ENCODE measurements at places on chromosomes 3 and 15. TPM values are rescaled to one million over a fixed set of nuclear protein-coding genes. Genes with fewer than 3 reads are reported as not detected.

DNA sequence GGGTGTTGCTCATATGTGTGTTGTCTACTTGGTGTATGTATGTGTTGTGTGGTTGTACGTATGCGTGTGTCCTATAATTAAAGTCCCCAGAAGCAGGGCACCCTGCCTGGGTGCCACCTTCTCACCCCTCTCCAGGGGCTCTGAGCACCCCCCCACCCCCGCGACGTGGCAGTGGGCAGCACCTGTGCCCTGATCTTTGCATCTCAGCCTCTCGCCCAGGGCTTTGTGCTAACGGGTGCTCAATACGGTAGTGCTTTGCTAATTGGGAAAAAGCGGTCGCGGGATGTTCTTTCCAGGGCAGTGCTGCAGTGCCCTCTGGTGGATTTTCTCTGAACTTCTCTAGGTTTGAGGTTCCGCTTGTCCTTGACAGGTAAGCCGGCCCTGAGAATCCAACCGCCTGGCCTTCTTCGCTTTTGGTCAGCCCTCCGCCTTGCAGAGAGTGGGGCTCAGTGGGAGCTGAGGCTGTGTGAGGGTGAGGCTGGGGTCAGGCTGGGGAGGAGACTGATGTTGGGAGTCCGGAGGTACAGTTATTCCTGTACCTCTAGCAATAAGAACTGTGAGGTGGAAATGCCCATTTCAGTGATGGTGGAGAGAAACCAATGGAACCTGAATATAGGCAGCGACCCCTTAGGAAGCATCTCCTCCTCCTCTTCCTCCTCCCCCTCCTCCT is 17.6 kb upstream of the EPHB3 start:
- H3K27me3 ChIP-seq, result peaks cover 5% of the 10 kb centered on the region
- H3K36me3 ChIP-seq, result no peaks in the 10 kb centered on the region
- H3K4me1 ChIP-seq, result peaks cover 11% of the 10 kb centered on the region
- H3K27ac ChIP-seq, result no peak overlapping the region

DNA sequence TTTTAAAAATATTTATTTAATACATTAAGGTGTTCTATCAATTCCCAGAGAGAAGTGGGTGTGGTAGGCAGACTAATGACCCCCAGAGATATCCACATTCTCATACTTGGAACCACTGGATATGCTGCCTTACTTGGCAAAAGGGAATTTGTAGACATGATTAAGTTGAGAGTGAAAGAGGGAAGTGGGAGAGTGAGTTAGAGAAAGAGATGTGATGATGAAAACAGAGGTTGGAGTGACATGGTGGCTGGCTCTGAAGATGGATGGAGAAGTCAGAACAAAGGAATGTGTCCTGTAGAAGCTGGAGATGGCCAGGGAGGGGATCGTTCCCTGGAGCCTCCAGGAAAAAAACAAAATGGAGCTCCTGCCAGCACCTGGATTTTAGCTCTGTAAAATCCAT is 32.0 kb downstream of the TNFAIP8L3 start:
- H3K4me1 ChIP-seq, result no peaks in the 10 kb centered on the region
- H3K4me3 ChIP-seq, result no peak overlapping the region
- peaks cover 3% of the 10 kb centered on the region for H3K27me3 ChIP-seq

DNA sequence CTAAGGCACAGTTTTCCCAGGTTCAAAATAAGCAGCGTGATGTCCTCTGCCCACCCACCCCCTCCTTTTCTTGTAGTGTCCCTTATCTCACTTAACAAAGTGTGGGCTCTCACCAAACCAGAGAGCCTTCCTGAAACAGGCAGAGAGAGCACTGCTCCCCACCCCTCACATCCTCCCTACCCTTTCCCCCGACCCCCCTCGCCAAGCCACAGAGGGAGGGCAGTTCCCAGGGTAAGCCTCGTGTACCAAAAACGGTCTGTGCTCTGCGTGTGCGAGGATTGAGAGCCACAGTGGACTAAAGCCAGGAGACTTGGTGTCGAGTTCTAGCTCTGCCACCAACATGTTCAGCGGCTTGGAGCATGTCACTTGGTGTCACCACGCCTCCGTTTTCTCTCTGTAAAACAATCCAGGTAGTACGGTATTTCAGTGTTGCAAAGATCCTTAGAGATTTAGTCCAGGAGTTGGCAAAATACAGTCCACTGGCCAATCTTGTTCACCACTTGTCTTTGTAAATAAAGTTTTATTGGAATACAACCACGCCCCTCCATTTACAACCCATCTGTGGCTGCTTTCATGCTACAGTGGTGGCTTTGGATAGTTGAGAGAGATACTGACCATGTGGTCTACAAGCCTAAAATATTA is 249.9 kb downstream of the OPA1 start:
- H3K27ac ChIP-seq, result no peak overlapping the region
- no peaks in the 10 kb centered on the region for H3K36me3 ChIP-seq
- no peak for DNase-seq

DNA sequence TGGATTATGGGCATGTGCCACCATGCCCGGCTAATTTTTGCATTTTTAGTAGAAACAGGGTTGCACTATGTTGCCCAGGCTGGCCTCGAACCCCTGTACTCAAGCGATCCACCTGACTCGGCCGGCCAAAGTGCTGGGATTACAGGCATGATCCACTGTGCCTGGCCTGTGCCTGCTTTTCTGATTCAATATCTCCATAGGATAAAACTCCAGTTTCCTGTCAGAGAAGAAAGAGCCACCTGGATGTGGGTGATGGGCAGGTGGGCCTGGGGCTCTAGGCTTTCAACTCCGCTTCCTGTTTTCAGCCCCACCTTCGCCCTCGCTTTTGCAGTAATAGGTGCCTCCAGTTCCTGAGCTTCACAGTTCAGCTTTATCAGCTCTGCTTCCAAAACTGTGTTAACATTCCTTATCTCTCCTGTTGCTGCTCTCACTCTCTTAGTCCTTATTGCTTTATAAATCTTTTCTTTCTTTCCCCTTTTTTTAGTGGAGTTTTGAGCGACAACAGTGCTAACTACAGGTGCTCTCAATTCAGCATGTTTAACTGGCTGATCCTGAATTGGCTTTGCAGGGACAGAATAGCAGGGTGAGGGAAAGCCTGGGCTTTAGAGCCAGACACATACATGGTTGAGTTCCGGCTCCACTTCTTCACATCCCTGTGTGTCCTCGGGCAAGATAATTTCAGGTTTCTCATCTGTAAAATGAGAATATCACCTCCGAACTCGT is 21.1 kb upstream of the PDE8A start:
- H3K36me3 ChIP-seq, result no peaks in the 10 kb centered on the region
- H3K4me1 ChIP-seq, result peaks cover 2% of the 10 kb centered on the region
- H3K27me3 ChIP-seq, result no peaks in the 10 kb centered on the region
- no peak overlapping the region for H3K27ac ChIP-seq

DNA sequence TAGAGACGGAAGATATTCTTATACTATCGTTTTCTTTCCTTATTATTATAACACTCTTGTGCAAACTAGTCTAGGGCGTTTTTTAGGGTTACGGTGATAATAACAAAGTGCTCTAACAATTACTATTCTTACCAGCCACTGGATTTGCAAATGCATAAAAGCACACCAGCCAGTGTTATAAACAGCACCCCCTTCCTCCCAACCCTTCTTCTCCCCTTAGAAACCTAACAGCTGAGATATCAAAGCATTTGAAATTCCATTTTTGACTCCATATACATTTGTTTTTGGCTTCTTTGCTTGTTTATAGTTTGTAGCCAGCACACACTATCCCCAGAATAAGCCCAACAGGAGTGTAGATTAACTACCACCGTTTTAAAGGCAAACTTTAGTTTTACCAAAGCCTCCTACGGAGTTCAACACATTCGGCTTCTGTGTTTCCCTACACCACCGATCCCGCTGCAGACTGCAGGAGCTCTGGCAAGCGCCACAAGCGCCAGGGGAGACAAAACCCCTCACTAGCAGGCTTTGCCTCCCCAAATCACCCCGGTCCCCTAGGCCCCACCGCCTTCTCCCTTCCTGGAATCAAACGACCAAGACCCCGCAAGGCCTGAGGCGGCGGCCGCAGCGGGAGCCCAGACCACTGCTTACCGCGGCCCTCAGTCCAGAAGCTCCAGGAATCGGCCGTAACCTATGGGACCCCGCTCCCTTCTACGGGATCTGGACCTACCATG is 461 bp downstream of the COPB2 start:
- no peaks in the 10 kb centered on the region for H3K27me3 ChIP-seq
- peak overlapping the region; percentile 89 for H3K27ac ChIP-seq
- peak overlapping the region; percentile 71 for H3K4me3 ChIP-seq

DNA sequence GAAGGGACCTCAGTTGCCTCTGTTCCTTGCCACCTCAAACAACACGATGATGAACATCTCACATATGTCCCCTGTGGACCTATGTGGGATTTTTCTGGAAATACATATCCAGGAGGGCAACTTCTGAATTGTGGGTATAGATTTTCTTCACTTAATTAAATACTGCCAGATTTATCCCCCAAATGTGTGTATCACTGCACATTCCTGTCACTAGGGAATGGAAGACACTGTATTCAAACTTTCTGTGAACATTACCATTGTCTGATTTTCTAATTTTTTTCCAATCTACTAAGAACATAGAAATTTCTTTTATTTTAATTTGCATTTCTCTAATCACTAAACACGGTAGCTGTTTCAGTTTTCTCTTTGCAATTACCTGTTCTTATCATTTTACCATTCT is 102.0 kb upstream of the MRPS22 start:
- no peak overlapping the region for H3K27ac ChIP-seq
- H3K4me3 ChIP-seq, result no peak overlapping the region
- no peaks in the 10 kb centered on the region for H3K36me3 ChIP-seq
- no peaks in the 10 kb centered on the region for H3K4me1 ChIP-seq
- peaks cover 4% of the 10 kb centered on the region for H3K27me3 ChIP-seq

DNA sequence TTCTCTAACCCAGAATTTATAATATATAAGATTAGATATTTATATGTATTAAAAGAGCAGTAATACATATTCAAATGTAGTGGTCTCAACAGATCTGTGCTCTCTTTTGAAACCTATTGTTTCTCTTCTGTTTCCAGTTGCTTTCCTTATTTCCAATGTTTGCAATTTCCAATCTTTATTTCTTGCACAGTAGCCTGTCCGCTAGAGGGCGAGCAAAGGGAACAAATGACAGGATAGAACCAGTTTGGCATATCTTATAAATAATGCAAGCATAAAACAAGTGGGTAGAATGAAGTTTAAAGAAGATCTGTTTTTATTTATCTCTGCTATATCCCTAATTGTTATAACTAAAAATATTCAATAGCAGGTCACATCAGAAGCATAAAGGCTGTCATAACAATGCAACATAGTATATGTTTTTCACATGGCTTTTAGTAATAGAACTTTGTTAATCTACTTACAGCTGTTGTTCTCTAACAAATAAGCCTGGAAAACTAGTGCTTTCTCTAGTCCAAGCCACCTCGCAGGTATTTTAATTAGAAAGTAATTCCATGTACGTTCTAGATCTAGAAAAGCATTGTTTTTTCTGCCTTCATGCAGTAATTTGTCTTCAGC is 15.1 kb upstream of the TCAIM start:
- H3K36me3 ChIP-seq, result no peaks in the 10 kb centered on the region
- DNase-seq, result peak; percentile 68
- peaks cover 3% of the 10 kb centered on the region for H3K4me1 ChIP-seq
- no peak overlapping the region for H3K4me3 ChIP-seq

GRCh38 chr3:188925376-188925775 is 246.4 kb upstream of the TPRG1 start:
- no peak for DNase-seq
- H3K4me1 ChIP-seq, result no peaks in the 10 kb centered on the region
- H3K27ac ChIP-seq, result no peak overlapping the region
- H3K4me3 ChIP-seq, result no peak overlapping the region

GRCh38 chr3:190038050-190038933 is 82.4 kb downstream of the P3H2 start:
- H3K4me3 ChIP-seq, result no peak overlapping the region
- H3K27ac ChIP-seq, result no peak overlapping the region
- H3K36me3 ChIP-seq, result no peaks in the 10 kb centered on the region

- H3K4me3 ChIP-seq, result no peak overlapping the region
- H3K36me3 ChIP-seq, result peaks cover 93% of the 10 kb centered on the region
- no peak overlapping the region for H3K27ac ChIP-seq
- peaks cover 12% of the 10 kb centered on the region for H3K4me1 ChIP-seq
- DNase-seq, result no peak
These were observed 25.1 kb downstream of the NBEAL2 start for GRCh38 chr3:47004369-47005211.

DNA sequence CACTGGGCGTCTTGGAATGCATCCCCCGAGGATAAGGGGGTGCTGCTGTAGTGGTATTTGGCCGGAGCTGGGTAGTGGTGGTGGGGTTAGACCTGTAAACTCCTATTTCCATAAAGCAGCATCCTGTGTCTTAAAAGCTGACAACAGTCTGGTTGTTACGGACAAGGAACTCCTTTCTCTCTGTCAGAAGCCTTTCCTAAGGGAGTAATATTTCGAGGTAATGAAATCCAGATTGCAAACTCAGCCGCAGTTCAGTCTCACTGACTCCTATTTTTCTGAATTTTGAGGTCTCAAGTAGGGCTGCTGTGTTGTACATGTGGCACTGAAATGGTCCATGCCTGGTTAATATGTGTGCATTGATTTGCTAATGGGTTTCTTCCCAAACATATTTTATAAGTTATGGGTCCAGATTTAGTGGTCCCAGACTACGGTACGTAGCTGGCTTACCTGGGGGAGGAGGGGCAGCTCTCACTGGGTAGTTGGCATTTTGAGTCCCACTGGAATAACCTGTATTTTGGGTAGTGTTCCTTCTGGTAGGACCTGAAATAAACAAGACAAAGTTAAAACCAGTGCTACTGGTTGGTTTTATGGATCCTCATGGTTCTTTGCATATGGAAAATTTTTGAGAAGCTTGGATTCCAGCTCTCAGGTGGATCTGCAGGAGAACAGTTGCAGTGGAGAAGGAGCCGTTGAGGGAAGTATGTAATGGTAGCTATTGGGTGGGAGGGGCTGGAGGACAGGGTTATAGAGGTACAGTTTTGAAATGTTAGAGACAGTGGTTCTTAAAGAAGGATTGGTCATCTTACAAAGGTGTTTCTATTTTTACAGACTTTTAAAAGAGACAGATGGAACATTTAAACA is 48.6 kb upstream of the LDHAL6B start:
- no peak overlapping the region for H3K4me3 ChIP-seq
- no peak for DNase-seq
- no peaks in the 10 kb centered on the region for H3K4me1 ChIP-seq
- H3K36me3 ChIP-seq, result no peaks in the 10 kb centered on the region

DNA sequence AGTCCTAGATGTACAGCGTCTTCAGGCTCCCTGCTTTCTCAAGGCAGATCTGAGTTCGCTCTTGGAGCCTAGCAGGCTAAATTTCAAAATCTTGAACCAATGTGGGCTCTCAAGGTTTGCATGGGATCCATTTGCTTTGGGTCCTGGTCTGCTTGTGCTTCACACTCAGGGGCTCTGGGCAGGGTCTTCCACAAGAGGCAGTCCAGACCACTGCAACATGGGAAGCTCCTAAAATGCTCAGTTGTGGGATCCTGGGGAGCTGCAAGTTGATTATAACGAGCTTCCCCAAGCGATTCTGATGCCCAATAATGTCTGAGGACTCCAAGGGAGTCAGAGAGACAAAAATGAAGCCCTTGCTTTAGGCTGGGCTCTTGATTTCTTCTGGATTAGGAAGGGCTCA is 6.7 kb downstream of the NUTM1 start:
- no peak for DNase-seq
- H3K27me3 ChIP-seq, result no peaks in the 10 kb centered on the region
- peaks cover 3% of the 10 kb centered on the region for H3K36me3 ChIP-seq
- no peak overlapping the region for H3K27ac ChIP-seq
- no peaks in the 10 kb centered on the region for H3K4me1 ChIP-seq
- H3K4me3 ChIP-seq, result no peak overlapping the region

The TGM4 gene
- not detected for total RNA-seq

The LSAMP gene
- not detected for total RNA-seq

The RAB27A gene
- 9.0 TPM for total RNA-seq

The GOLGA6A gene
- 0.42 TPM for total RNA-seq
